PC-9 (cell line): ENCODE measurements at places on chromosomes 4 and X.

DNA sequence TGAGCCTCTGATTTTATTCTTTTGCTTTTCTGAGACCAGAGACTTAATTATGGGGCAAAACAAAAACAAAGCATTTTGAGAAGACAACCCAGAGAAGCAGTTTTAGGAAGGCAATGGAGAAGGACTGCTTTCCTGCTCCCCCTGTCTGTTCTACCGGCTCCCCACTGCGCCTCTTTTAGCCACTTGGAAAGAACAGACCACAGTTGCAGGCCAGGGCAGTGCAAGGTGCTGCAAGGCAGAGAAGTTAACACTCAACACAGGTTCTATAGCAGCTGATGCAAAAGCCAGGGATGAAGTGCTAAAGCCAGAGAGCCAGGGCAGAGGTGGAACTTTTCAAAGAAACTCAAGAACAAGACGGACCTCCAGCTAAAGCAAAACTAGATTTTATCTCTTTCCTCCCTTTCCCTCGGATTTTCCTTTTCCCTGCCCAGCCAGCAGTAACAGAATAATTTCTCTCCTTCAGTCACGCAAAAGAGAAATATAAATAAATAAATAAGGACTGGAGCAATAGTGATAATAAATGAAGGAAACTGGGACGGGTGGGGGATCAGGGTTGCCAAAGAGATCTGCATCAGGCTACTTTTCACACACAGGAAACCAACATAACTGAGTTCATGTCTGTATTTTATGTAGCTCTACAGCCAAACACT lies 10.4 kb downstream of the SH3RF1 start:
- no peak for DNase-seq

DNA sequence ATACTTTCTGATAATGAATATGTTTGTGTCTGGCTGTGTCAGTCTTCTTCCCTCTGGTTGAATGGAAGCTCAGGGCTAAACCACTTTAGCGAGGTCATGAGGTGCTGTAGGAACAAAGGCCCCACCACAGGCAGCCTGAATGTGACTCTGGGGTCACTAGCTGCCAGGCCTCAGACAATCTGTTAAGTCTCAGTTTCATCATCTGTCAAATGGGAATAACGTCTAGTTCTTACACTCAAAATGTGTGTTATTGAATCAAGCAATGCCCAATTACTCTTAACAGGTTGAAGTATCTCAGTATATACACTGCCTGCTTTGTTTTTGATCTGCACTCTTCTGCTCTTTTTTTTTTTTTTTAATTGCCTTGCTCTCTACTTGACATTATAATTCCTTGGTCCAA lies 148.6 kb downstream of the STK32B start:
- no peak for DNase-seq

DNA sequence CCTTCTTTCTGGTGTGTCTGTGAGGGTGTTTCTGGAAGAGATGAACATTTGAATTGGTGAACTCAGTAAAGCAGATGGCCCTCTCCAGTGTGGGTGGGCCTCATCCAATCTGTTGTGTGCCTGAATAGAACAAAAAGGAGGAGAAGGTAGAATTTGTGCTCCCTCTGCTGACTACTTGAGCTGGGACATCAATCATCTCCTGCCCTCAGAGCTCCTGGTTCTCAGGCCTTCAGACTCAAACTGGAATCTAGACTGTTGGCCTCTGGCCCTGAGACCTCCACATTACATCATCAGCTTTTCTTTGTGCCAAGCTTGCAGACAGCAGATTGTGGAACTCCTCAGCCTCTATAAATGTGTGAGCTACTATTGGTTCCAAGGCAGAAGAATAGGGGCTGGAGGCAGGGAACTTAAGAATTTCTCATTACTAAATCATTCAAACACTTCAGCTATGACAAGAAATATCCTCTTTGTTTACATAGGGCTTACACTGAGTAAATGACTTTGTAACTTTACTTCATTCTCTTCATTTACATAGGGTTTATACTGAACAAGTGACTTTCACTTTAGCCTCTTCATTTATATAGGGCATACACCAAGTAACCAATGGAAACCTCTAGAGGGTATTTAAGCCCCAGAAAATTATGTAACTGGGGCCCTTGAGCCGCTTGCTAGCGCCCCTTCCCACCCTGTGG lies 86.9 kb upstream of the NWD2 start:
- DNase-seq: no peak

DNA sequence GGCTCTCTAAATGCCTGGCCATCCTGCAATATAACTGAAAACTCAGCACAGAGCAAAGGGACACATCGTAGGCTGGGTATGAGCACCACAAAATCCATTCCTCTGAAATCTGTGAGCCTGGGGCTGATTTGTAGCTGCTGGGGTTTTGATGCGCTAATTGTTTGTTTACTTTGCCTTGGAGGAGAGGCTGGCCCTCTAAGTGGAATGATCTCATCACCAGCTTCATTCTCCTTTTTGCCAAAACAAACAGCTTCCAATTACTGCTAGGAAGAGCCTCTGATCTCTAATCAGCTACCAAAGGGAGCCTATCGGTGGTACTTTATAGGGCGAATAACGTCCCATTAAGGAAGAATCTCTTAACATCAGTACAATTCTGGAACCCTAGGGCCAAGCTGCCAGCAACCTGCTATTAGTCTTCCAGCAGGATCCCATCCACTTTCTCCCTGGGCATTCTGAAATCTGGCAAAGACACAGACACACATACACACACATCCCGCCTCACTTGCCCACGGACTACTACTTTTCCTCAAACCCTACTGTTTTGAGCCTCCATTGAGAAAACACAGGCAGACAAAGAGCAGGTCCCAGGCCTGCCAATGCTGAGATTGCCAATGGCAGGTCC lies 5.8 kb downstream of the ANOS1 start:
- DNase-seq: peak; percentile 10

GRCh38 chrX:8005678-8006347 lies 78.6 kb upstream of the PNPLA4 start:
- DNase-seq: no peak

DNA sequence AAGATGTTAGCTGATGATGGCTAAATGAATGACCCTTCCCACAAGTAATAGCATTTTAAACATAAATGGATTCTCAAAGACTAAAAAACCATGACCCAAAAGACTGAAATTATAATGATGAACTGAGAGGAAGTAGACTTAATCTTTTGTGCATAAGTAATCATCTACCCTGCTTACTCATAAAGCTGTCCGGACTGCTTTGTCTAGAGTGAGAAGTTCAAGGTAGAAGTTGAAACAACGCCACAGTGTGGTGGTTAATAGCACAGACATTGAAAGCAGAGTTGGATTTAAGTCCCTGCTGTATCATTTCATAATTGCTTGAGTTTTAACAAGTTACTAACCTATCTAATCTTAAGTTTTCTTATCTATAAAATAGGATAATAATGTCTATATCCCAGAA lies 346.6 kb downstream of the CENPC start:
- no peak for DNase-seq

DNA sequence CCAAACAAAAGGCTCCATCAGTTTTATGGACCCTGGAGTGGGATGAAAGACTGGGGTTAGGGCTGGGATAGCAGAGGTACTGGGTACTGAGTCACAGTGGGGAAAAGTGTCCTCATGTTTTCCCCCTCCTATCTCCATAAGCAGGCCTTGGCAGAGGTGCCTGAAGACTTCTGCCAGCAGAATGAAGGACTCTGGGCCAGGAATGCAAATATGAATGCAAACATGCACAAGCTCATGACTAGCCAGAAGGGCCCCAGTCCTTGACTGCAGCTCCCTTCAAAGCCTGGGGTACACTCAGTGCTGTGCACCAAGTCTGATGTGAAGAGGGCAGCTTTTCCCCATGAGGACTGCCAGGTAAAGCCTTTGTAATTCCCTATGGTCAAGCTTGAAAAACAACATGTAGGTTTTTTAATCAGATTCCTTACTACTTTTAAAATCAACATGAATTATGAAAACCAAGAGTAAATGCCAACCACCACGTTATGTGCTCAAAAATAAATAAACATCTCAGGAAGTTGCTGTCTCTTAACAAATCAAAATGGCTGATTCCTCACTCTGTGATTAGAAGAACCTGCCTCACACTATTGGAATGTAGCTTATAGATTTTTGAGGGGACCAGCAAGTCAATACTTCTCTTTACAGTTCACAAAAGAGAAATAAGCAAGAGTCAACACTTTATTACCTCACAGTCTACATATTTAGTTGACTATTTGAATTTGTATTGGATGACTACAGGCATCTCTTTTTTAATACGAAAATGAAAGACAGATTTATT lies 1512.0 kb downstream of the ARAP2 start:
- no peak for DNase-seq

GRCh38 chrX:134780908-134781307 lies 122.6 kb upstream of the PLAC1 start:
- DNase-seq: no peak

- no peak for DNase-seq
Observed at GRCh38 chr4:20337261-20337664, 85.6 kb downstream of the SLIT2 start.

DNA sequence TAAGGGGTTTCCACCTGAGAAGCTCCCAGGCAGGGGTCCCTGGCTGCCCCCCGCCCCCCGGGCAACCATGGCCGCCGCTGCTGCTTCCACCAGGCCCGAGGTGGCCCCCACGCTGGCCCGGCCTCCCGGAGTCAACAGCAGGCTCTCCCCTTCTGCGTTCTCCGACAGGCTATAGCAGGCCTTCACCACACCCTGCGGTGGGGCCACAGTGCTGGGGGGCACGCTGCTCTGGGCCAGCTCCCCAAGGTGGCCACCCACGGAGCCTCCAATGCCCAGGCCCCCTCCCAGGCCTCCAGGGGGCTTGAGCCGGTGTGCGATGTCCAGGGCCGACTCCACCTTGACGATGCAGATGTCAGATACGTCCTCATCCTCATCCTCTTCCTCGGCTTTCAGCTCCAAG lies 72.5 kb downstream of the UBE2K start:
- DNase-seq: no peak

DNA sequence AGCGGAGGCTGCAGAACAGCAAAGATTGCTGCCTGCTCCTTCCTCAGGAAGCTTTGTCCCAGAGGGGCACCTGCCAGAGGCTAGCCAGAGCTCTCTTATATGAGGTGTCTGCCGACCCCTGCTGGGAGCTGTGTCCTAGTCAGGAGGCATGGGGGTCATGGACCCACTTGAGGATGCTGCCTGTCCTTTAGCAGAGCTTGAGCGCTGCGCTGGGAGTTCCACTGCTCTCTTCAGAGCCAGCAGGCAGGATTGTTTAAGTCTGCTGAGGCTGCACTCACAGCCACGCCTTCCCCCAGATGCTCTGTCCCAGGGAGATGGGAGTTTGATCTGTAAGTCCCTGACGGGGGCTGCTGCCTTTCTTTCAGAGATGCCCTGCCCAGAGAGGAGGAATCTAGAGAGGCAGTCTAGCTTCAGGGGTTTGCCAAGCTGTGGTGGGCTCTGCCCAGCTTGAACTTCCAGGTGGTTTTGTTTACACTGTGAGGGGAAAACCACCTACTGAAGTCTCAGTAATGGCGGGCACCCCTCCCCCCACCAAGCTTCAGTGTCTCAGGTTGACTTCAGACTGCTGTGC lies 10.9 kb downstream of the DCK start:
- no peak for DNase-seq
